ENCODE measurements at places on chromosomes 11 and 22.

GRCh38 chr11:31912808-31913207 is 101.7 kb upstream of the PAX6 start:
- DNase-seq: no peak

DNA sequence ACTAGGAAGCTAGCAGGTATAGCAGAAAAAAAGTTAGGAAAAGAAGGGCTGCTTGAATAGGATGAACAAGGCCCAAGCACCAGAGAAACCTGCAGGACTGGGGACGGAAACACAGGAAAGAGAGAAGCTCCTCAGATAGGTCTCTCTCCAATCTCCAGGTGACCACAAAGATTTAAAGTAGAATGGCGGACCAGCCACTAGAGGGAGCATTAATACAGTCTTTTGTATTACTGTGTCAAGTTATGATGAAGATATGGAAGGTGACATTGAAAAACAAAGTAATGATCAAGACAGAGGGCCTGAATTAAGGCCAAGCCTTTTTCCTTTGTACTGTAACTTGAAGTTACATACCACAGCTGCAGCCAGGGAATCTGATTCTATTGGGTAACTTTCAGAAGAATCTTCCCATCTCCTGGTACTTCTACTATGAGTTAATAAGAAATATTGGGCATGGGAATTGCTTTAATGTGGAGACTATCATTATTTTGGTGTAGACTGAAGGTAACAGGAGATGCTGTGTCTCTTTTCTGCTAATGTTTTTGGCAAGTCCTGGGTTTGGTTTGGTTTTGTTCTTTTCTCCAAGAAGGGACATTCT is 33.8 kb downstream of the OR2AG2 start:
- DNase-seq: peak; percentile 58

DNA sequence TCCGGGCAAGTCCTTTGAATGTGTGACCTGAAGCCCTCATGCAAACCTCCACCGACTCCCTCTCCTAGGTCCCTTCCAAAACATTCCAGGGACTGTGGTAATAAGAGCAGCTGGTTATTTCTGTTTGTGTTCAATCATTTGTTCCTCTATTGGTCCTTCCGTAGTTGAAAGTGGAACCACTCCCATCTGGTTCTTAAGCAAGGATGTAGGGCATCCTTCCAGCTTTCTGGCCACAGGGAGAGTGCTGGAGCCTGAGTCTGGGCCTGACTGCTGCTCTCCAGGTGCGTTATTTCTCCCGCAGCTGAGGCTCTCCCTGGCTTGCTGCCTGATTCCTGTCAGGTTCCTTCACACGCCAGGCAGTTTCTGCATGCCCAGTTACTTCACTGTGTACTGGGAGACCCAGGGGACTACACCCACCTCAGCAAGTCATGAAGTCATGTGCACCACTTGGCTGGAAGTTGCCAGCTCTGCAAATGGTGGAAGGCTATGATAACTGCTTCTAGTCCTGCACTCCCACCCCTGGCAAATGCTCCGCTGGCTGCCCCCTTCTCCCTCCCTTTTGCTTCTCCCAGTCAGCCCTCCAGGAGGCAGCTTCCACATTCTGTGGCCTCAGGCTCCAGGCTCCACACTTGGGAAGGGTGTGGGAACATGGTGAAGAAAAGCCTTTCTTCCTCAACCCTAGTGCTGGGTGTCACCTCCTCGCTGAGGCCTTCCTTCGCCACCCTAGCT is 4.0 kb upstream of the ALX4 start:
- no peak for DNase-seq

DNA sequence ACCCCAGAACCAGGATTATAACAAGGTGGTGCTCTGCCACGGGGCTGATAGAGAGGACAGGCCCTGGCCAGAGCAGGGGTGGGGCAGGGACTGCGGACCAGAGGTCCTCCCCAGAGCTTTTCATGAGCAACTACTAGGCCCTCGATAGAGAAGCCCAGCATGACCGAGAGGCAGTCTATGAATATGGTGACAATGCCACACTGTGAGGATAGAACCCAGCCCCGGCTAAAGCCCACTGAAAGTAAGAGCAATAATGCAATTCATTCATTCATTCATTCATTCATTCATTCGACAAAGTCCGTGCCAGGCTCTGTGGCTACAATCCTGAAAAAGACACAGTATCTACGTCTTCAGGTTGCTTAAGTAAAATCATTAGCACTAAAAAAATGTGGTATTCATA is 35.6 kb upstream of the CD5 start:
- no peak for DNase-seq

DNA sequence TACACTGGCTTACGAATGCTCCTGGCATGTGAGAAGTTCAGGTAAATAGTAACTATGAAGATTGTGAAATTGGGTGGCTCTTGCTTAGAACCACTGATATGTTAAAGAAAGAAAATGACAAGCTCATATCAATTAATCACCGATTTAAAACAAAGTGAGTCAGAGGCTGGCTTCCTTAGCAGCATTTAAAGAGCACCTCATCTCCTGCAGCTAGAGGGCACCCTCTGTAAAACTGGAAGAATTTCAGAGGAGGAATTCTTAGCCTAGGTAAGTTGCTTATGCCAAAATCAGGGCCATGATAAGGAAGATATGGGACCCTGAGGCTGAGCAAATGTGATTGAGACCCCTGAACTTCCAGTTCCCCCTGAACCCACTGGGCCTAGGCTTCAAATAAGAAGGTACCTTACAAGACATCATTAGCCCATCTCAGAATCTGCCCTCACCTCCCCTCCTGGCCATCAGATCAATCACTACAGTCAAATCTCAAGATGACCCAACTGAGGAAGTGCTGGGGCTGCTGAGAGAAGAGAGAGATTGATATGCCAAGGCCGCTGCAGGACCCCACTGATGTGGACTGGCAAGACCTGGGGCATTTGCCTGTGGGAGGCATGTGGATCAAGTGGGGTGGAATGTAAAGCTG is 8.6 kb upstream of the CD3E start:
- DNase-seq: peak; percentile 61

DNA sequence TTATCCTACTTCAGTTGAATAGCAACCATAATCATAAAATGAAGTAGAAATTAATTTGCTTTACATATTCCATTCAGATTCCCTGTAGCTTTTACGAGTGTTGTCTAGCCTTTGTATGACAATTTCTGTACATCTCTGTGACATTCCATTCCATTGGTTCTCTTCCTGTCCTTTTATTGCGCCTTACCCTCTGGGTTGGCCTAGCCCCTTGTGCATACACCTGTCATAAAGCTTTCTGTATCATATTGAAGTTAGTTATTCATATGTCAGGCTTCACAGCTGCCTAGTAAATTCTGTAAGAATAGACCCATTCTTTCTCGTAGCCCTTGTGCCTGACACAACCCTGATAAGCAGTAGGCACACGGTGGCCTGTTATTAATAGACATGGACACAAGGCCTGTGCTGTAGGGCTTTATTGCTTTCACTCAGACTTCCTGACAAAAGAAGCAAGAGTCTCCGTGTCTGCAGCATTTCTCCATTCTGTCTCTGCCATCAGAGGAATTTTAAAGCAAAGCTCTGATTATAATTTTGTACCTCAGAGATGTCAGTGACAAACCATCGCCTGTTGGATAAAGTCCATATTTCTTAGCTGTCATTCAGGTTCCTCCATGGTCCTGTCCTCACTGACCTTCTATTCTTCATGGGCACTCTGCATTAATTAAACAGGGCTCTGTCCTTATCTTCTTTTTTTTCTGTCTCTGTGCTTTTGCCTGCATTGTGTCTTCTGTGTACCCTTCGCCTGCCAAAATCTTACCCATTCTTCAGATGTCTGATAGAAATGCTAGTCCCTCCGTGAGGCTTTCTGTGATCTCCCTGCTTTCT is 49.4 kb downstream of the BID start:
- no peak for DNase-seq

DNA sequence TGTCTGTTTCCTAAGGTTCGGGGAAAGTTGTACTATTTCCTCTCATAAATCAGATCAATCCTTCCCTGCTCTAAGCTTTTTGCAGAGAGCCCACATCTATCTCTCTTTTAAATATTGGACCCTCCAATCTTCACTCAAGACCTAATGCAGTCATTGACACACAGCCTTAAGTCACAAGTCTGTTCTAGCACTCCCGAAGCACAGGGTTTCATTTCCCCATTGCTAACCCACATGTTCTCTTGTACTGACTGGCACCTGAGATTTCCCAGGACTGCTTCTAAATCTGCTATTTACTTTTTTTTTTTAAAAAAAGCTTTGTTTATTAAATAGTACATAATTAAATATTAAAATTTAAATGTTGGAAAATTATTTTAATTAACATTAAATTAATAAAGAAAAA is 674.7 kb downstream of the TBC1D22A start:
- no peak for DNase-seq

GRCh38 chr11:122094836-122095235 is 21.2 kb downstream of the BLID start:
- no peak for DNase-seq

DNA sequence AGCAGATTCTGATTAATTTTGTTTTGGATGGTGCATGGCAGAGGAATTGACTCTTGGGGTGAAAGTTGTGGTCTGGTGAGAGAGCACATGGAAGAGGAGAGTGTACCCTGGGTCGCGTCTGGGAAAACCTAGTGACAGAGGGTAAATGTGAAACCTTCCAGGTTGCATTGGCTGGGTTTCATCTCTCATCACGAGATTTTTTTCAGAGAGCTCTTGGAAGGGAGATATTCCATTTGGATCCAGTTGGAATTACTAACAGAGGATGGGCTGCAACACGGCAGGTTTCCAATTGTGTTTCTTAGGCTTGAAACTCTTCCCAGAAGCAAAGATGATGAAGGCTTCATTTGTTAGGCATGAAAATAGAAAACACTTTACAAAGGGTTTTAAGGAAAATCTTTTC is 109.7 kb upstream of the MTMR2 start:
- DNase-seq: no peak

DNA sequence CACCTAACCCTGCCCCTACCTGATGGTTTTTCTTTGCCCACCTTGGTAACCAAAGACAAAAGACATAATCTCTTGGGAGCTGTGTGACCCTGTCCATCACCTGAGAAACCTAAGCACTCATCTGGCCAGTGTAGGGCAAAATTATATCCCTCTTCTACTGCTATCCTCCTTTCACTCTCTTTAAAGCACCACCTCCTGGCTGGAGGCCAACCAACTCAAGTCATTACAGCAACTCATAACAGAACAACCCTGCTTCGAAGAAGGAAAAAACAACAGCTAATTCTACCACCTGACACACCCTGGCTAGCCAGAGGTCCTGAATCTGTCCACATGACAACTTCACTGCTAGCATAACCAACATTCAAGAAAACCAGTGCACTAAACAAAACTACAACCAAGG is 45.5 kb downstream of the GAS2 start:
- no peak for DNase-seq

- peak; percentile 25 for DNase-seq
Measured at GRCh38 chr11:111229604-111230003, 15.9 kb upstream of the POU2AF2 start.

DNA sequence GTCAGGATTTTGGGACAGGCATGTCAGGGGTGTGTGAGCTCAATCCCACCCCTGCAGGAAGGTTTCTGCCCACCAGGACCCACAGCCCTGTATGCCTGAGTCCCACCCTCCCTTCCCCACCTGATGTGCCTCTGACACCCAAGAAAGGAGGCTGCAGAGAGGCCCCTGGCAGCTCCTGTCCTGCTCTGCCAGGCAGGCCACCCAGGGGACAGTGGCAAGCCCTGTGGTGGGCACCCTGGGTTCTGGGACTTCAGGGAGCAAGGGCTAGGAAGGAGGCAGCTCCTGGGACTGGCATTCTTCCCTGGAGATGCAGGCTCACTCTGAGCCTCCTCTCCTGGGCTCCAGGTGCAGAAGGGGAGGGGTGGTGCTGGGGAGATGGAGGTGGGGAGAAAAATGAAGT is 234.5 kb upstream of the B3GAT1 start:
- no peak for DNase-seq

DNA sequence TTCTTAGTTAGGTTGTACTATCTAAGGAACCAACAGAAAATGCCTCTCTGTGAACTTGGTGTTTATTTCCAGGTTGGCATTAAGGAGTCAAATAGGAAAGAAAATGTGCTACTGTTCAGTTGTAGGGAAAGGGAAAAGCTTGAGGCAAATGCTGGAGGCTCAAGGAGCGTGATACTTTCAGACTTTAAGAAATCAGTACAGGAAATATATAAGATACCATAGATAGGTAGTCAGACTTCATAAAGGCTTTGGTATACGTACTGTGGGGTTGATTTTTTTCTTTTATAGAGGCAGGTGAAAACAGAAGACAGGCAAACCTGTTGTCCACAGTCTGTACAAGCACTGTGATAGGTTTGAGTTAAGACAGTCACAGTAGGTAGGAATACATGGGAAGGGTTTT is 30.8 kb downstream of the EP300 start:
- no peak for DNase-seq

GRCh38 chr11:44192462-44193100 is 97.1 kb downstream of the EXT2 start:
- no peak for DNase-seq

GRCh38 chr11:95520369-95521132 is 269.0 kb downstream of the FAM76B start:
- DNase-seq: peak; percentile 28

DNA sequence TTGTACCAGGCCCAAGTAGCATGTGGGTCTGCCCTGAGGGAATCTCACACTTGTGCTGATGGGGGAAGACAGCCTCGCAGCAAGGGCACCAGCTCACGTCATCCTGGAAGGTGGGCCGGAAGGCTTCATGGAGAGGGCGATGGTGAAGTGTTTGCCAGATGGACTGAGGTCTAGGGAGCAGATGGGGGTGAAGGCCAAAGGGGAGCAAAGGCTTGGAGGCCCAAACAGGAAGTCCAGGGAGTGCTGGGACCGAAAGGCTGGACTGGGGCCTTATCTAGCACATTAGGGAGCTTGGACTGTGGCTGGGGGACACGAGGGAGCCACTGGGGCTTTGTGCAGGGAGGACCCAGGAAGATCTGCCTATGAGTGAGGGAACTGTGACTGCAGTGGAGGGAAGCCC is 1.2 kb upstream of the TNFRSF13C start:
- DNase-seq: no peak

GRCh38 chr11:72625691-72626413 is 48.4 kb downstream of the PDE2A start:
- no peak for DNase-seq

DNA sequence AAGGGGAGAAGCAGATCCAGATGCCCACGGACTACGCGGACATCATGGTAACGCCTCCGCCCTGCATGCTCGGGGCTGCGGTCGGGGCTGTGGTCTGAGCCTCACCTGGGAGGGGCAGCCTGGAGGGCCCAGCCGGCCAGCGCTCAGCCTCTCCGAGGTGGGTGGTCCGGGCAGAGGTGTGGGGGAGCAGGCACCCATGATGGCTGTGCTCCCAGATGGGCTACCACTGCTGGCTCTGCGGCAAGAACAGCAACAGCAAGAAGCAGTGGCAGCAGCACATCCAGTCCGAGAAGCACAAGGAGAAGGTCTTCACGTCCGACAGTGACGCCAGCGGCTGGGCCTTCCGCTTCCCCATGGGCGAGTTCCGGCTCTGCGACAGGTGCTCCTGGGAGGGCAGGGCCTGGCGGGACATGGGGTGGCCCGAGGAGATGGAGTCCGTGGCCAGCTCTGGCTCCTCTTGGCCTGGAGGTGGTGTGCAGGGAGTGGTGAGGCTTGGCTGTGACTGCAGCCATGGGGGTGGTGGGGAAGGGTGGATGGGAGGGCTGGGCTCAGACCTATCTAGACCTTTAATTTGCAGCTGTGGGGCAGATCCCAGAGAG is 25.2 kb upstream of the TEF start:
- no peak for DNase-seq

GRCh38 chr11:116379185-116379828 is 393.5 kb downstream of the BUD13 start:
- no peak for DNase-seq

- DNase-seq: no peak
Measured at GRCh38 chr11:40328890-40329614, 1130.4 kb downstream of the LRRC4C start.

- DNase-seq: no peak
Measured at GRCh38 chr11:13343067-13343466, 65.5 kb downstream of the BMAL1 start.
